SJSA1 (cell line): ENCODE measurements at places on chromosomes 3 and 15. TPM values are rescaled to one million over a fixed set of nuclear protein-coding genes. Genes with fewer than 3 reads are reported as not detected.
A peak's percentile ranks its signal among the peaks of the same experiment; 100 is the strongest.

Gene ZNF502
- total RNA-seq: 0.79 TPM in 1 of 2 replicates, not detected in the other

Gene IL17RE
- 0.37 and 0.56 TPM in 2 replicates for total RNA-seq

Gene SLC12A1
- not detected in 2 replicates for total RNA-seq

Gene HHLA2
- total RNA-seq: not detected in 2 replicates

Gene GABRA5
- total RNA-seq: not detected in 2 replicates

DNA sequence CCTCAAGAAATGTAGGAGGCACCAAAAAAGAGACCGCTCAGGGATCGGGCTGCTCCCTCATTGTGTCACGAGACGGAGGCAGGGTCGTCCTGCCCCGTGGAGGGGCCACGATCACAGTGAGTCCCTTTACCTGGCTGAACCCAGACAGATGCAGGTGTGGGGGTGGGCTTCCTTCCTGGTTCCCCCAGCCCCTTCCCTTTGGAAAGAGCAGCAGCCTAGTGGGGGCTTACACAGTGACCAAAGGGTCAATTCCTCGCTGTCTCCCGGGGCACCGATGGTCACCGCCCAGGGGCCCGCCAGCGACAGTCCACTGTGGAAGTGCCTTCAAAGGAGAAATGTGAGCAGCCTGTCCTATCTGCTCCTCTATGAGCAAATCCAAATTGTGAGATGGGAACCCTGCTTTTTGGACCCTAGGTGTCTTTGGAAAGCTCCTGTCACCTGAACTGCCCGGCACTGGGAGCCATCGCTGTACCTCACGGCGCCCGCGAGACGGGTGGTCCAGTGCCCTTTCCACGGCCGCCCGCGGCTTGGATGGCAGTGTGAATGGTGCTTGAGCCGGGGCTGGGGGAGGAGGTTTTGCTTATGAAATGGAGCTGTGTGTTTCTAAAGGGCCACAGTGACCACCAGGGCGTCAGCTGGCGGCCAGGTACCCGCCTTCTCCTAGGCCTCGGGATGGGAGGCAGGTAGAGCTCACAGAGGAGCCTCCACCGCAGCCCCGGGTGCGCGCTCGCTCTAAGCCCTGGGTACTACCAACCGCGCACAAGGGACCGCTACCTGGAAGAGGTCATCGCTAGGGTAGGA is 155.7 kb downstream of the KLF13 start:
- H3K36me3 ChIP-seq: no peaks in the 10 kb centered on the region
- H3K27ac ChIP-seq: no peak overlapping the region
- no peak overlapping the region for H3K4me3 ChIP-seq
- H3K27me3 ChIP-seq: peaks cover 14% of the 10 kb centered on the region; the same call in 1 of the 2 replicates
- no peaks in the 10 kb centered on the region for H3K4me1 ChIP-seq

- H3K4me1 ChIP-seq: no peaks in the 10 kb centered on the region
- no peak overlapping the region for H3K27ac ChIP-seq
- no peaks in the 10 kb centered on the region for H3K36me3 ChIP-seq
- H3K4me3 ChIP-seq: no peak overlapping the region
- H3K27me3 ChIP-seq: 0 out of 2 replicates have a peak, but pooled peaks cover 2% of the 10 kb centered on the region
- peak; percentile 59 for DNase-seq
Observed at GRCh38 chr3:160941885-160942494, 163.2 kb downstream of the B3GALNT1 start.

GRCh38 chr3:185914911-185915629 is 22.7 kb downstream of the TRA2B start:
- no peaks in the 10 kb centered on the region for H3K4me1 ChIP-seq
- no peak for DNase-seq
- H3K27ac ChIP-seq: no peak overlapping the region
- H3K4me3 ChIP-seq: no peak overlapping the region

DNA sequence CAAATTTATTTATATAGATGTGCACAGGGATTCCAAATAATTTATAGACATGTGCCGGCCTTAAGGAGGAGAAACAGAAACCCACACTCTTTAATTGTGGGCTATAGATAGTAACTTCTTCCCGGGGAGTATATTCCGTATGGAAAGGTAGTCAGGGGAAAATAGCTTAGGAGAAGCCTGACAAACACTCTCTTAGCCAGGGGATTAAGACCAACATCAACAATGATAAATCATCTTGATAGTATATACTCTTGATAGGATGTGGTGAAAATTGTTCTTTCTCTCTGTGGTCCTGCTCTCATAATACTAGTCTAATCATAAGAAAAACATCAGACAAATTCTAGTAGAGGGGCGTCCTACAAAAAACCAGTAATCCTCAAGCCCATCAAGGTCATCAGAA is 8.2 kb upstream of the BCL6 start:
- H3K27me3 ChIP-seq: no peaks in the 10 kb centered on the region
- no peaks in the 10 kb centered on the region; the same call in 1 of the 2 replicates for H3K4me1 ChIP-seq
- H3K27ac ChIP-seq: no peak overlapping the region
- H3K36me3 ChIP-seq: no peaks in the 10 kb centered on the region

GRCh38 chr15:52066842-52067544 is 45.6 kb downstream of the BCL2L10 start:
- no peak overlapping the region for H3K4me3 ChIP-seq
- H3K4me1 ChIP-seq: no peaks in the 10 kb centered on the region
- no peak overlapping the region for H3K27ac ChIP-seq
- no peak for DNase-seq

DNA sequence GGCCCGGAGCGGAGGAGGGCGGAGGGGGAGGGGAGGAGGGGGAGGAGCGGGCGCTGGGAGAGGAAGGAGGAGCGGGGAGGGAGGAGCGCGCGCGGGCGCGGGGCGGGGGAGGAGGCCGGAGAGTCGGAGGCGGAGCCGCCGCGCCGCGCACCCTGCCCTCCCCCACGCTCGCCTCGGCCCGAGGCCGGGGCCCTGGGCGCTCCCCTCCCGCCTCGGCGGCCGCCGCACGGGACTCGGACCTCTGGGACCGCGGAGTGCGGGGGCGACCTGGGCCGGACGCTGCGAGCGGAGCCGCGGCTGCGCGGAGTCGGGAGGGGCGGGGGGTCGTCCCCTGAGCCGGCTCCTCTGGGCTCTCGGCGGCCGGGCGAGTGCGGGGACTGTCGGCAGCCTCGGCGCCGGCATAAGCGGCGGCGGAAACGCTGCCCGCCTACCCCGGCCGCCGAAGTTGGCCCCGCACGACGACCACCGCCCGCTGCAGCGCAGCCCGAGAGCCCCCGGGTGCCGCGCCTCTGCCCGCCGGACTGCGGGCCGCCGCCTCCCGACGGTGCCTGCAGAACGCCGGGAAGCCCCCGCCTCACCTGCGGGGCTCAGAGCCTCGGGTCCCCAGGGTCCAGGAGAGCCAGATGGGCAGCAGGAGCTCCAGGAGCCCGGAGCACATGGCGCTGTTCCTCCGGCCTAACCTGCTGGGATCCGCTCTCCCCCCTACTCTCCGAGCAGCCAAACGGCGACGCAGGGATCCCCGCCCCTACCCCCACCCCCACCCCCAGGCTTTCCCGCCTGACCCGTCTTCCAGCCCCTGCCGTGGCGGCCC is 406 bp upstream of the GABRB3 start:
- H3K27ac ChIP-seq: no peak overlapping the region
- no peak for DNase-seq
- H3K36me3 ChIP-seq: no peaks in the 10 kb centered on the region
- H3K4me3 ChIP-seq: no peak overlapping the region

GRCh38 chr3:69776920-69777581 is 37.8 kb downstream of the MITF start:
- H3K36me3 ChIP-seq: no peaks in the 10 kb centered on the region
- no peaks in the 10 kb centered on the region for H3K4me1 ChIP-seq
- no peak overlapping the region for H3K4me3 ChIP-seq
- no peaks in the 10 kb centered on the region for H3K27me3 ChIP-seq

DNA sequence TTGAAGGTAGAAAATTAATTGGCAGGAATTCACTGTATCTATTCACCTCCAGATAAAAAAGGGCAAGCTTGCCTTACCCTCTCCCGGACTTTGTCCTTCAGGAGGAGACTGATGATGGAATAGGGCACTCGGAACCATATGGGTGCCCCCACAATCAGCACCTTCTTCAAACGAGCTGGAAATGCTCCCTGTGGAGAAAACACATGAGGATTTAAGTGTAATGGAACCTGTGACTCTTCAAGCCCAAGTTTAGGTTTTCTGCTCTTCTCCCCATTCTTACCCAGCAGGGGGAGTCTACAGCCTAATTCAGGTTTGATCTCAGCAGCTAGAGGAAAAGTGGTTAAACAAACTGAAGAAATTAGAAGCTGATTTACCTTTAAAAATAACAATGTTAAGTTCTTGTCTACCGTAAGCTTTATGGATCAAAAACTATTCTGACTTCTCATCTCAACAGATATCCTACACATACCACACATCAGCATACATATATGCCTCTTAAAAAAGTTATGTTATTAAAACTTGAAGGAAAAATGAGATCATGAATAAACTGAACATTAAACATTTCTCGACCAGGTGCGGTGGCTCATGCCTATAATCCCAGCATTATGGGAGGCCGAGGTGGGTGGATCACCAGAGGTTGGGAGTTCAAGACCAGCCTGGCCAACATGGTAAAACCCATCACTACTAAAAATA is 57.5 kb upstream of the SIN3A start:
- no peak for DNase-seq
- H3K27me3 ChIP-seq: no peaks in the 10 kb centered on the region
- H3K36me3 ChIP-seq: peaks cover 64% of the 10 kb centered on the region

GRCh38 chr3:58184982-58185360 is 25.8 kb downstream of the DNASE1L3 start:
- H3K36me3 ChIP-seq: no peaks in the 10 kb centered on the region
- no peak for DNase-seq
- no peak overlapping the region for H3K4me3 ChIP-seq

DNA sequence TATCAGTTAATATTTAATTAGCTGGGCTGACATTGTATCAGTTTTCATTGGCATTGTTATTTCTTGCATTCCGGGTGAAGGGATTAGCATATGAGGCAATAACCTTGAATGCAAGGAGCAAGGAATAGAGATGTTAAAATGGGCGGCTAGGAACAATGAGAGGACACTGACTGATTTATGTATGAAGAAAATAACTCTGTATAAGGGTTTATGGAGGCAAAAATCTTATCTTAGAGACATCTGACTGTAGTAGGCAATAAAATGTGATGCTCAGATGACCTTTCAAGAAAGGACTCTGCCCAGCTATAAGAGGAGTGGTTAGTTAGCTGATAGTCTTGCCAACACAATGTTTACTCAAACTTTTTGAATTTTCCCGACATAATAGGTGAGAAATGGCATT is 158.3 kb downstream of the EFHB start:
- no peak overlapping the region for H3K27ac ChIP-seq
- H3K4me1 ChIP-seq: no peaks in the 10 kb centered on the region
- no peak overlapping the region for H3K4me3 ChIP-seq
- no peaks in the 10 kb centered on the region for H3K36me3 ChIP-seq
- DNase-seq: no peak

DNA sequence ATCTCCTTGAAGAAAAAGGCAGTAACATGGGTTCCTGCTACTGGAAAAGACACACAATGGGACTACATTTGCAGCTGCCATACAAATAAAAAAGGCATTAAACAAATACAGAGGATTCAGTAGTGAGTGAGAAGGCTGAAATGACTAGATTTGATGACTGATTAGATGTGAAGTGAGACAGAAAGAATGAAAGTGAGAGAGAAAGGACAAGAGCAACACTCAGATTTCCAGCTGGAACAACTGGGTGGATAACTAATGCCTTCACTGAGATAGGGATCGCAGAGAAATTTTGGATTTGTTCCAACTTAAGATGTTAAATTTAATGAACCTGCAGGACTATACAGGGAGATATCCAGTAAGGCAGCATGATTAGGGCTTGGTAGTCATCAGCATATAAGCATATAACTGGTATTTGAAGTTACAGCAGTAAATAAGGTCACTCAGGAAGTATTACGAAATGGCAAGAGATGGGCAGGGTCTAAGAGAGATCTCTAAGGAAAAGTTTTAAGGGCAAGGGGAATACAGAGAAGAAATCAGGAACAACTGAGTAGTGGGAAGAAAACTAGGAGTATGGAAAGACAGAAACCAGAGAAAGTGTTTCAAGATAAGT is 8.2 kb downstream of the OSBPL11 start:
- no peak overlapping the region for H3K4me3 ChIP-seq
- peaks cover 9% of the 10 kb centered on the region for H3K36me3 ChIP-seq
- H3K4me1 ChIP-seq: no peaks in the 10 kb centered on the region
- no peak for DNase-seq
- H3K27me3 ChIP-seq: no peaks in the 10 kb centered on the region; the same call in 1 of the 2 replicates

DNA sequence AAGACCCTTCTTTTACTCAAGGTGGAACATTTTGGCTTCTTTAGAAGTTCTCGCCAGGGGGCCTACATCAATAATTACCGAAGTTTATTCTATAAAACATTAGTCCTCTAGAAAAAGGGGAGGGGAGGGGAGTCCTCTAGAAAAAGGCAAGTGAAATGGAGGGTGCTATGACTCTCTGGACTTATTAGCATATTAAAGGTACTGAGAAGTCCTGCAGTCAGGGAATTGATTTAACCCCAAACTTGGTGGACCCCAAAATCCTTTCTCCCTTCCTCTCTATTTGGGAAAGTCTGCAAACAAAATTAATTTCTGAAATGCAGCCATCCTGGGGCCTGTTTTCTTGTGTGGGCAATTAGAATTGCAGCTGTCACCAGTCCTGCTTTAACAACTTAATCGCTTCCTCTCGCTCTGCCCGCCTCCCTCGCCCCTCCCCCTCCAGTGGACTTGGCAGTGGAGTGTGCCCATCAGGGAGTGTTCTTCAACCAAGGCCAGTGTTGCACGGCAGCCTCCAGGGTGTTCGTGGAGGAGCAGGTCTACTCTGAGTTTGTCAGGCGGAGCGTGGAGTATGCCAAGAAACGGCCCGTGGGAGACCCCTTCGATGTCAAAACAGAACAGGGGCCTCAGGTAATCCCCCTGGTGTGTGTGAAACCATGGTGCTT is 18.9 kb upstream of the LRRK1 start:
- no peaks in the 10 kb centered on the region for H3K36me3 ChIP-seq
- H3K27me3 ChIP-seq: no peaks in the 10 kb centered on the region
- no peak overlapping the region for H3K4me3 ChIP-seq
- DNase-seq: no peak
- H3K4me1 ChIP-seq: peaks cover 20% of the 10 kb centered on the region

DNA sequence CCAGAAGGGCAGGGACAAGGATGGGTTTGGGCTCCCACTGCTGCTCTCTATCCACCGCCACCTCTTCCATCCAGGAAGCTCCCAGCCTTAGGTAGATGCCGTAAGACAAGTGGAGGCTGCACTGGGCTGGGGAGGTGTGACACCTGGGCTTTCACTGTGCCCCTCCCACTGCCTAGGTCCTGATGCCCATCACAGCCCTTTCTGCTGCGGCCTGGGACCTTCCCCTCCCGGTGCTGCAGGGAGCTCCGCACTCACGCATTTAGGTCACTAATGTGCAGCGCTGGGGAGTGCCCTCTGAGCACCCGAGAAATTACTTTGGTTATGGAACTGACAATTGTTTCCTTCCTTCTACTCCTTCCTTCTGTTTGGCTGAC is 850 bp downstream of the LTF start:
- H3K4me1 ChIP-seq: peaks cover 18% of the 10 kb centered on the region
- DNase-seq: no peak
- H3K27me3 ChIP-seq: no peaks in the 10 kb centered on the region
- no peak overlapping the region for H3K4me3 ChIP-seq
- H3K27ac ChIP-seq: no peak overlapping the region

DNA sequence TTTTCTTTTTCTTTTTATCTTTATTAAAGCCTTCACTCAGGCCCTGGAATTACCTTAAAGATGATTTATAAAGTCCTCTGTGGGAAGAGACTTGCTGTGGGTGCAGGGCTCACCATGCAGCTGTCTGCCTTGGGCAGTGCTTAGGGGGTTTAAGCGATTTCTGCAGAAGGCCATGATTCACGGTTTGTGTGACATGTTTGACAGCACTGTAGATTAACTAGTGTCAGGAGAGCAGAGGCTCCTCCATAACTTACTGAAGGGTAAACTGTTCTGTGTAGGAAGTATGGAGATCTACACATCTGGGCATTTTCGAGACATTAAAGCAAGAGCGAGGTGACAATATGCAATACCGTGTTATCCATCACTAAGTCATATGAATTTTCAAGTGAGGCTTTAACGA is 137.7 kb downstream of the LRIG1 start:
- H3K36me3 ChIP-seq: no peaks in the 10 kb centered on the region
- peak overlapping the region; percentile 91 for H3K27ac ChIP-seq
- H3K4me1 ChIP-seq: peaks cover 20% of the 10 kb centered on the region
- no peaks in the 10 kb centered on the region for H3K27me3 ChIP-seq
